ENCODE measurements at places on chromosomes 3 and 15. TPM values are rescaled to one million over a fixed set of nuclear protein-coding genes. Genes with fewer than 3 reads are reported as not detected.

The ASB14 gene
- 0.50 TPM for total RNA-seq

The THRB gene
- 14.6 TPM for total RNA-seq

The RTP3 gene
- total RNA-seq: not detected

The OXSM gene
- total RNA-seq: 7.8 TPM

The TM4SF1 gene
- 146 TPM for total RNA-seq

The USP13 gene
- total RNA-seq: 13.9 TPM

GRCh38 chr3:44584646-44585501, at the start of gene ZNF660:
ZNF660 (plus strand) TSS chr3:44584964; CDS start chr3:44594194, 9,230 bp downstream.
- no peaks in the 10 kb centered on the region for H3K27me3 ChIP-seq
- peak within 1 kb of the TSS; percentile 68 for H3K4me3 ChIP-seq
- H3K27ac ChIP-seq: peak within 1 kb of the TSS; percentile 64
- peaks cover 11% of the 10 kb centered on the region for H3K36me3 ChIP-seq

GRCh38 chr3:138082992-138083386, 32.4 kb downstream of the DZIP1L start:
- peaks cover 72% of the 10 kb centered on the region for H3K36me3 ChIP-seq
- DNase-seq: no peak
- H3K4me3 ChIP-seq: no peak overlapping the region
- no peak overlapping the region for H3K27ac ChIP-seq

DNA sequence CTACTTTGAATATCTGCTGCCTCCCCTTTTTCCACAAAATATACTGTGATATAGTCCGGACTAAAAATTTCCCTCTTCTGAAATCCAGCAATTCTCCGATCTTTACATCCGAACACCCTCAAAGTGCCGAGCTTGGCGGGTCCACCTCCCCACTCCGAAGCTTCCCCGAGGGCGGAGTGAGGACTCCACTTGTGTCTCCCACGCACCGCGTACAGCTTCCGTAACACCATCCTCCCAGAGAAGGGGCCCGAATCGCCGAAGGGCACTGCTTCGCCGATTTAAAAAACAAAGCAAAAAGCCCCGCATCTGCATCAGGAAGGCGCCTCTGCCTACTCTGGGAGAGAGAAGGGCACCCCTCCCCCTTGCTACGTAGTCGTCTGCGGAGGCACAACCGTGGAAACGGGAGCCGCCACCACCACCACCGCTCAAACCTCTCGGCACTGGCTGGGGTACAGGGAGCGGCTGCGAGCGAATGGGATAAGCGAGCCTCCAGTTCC, 551 bp downstream of the NCBP2 start:
- peaks cover 26% of the 10 kb centered on the region for H3K4me1 ChIP-seq
- H3K4me3 ChIP-seq: peak overlapping the region; percentile 98
- peaks cover 35% of the 10 kb centered on the region for H3K36me3 ChIP-seq
- DNase-seq: peak; percentile 71

- no peaks in the 10 kb centered on the region for H3K27me3 ChIP-seq
- peaks cover 12% of the 10 kb centered on the region for H3K36me3 ChIP-seq
- no peak for DNase-seq
- H3K4me1 ChIP-seq: no peaks in the 10 kb centered on the region
- no peak overlapping the region for H3K4me3 ChIP-seq
- no peak overlapping the region for H3K27ac ChIP-seq
Observed at GRCh38 chr3:183711516-183711915, 13.9 kb downstream of the YEATS2 start.

DNA sequence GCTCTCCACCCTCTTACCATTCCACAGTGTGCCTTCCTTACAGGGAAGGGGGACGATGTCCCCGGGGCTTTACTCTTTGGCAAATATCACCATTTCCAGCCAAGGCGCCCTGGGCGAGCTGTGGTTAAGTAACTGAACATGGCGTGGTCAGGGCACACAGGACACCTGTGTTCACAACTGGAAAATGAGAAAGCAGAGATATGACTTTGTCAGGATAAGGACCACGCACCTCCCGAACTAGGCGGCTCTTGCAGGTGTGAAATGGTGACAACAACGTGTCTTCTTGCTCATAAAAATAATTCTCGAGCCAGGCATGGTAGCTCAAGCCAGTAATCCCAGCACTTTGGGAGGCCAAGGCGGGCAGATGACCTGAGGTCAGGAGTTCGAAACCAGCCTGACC, 154.8 kb downstream of the LRRC28 start:
- no peaks in the 10 kb centered on the region for H3K36me3 ChIP-seq
- H3K4me3 ChIP-seq: no peak overlapping the region
- DNase-seq: no peak
- H3K4me1 ChIP-seq: peaks cover 34% of the 10 kb centered on the region

DNA sequence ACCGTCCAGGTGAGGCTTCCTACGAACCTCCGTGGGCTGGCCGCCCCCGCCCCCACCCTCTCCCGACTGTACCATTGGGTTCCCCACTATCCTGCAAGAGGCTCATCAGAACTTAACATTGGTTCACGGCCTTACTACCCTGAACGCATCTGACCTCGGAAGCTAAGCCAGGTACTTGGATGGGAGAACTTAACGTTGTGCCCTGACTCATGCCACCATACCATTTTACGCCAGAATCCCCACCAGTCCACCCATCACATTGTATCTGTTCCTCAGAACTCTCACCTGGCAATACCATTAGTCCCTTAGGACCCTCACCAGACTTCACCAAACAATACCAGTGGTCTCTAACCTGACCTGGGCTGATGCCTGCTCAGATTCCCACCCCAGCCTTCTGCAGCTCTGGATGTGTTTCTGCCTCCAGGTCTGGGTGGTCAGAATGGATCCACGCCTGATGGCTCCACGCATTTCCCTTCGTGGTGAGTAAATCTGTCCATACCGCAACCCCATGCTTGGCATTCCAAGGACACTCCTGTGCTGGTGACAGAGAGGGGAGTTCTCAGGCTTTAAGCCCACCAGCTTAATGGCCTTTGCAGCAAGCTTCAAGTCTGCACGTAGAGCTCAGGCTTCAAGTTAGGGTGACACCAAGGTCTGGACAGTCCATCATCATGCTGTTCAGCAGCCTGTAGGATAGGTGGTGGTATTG, 562 bp downstream of the TCTA start:
- H3K4me3 ChIP-seq: peak overlapping the region; percentile 74
- H3K27me3 ChIP-seq: no peaks in the 10 kb centered on the region
- H3K36me3 ChIP-seq: peaks cover 33% of the 10 kb centered on the region
- peaks cover 71% of the 10 kb centered on the region for H3K4me1 ChIP-seq
- peak overlapping the region; percentile 99 for H3K27ac ChIP-seq
- DNase-seq: no peak

- no peak overlapping the region for H3K27ac ChIP-seq
- DNase-seq: no peak
- no peak overlapping the region for H3K4me3 ChIP-seq
- H3K27me3 ChIP-seq: no peaks in the 10 kb centered on the region
- no peaks in the 10 kb centered on the region for H3K4me1 ChIP-seq
Observed at GRCh38 chr3:141538568-141539240, 51.9 kb downstream of the RASA2 start.

DNA sequence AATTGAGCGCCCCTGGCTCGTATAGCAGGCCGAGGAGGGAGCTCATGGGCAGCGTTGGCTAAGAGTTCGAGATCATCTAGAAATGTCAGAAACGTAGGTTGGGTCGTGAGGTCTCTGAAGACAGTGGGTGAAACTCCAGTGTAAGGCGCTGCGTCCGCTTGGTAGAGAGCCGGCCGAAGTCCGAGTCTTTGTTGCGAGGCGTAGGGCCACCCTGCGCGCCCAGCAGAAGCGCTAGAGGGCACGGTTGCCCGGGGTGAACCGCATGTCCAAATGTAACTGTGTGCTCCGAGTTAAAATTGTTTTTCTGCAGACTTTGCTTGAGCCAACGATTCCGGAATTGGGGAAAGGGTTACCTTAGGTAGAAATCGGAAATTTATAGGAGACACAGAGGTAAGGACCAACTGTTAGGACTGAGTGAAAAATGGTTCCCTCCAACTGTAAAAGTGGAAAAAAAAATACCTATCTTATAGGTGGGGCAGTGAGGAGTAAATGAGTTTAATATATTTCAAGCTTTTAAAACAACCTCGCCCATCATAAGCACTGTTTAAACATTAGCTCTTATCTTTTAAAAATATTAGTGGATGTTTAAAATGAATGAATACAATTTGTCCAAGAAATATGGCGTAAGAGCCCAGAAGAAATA, 993 bp upstream of the SIAH2 start:
- H3K27ac ChIP-seq: peak overlapping the region; percentile 98
- peaks cover 37% of the 10 kb centered on the region for H3K4me1 ChIP-seq
- no peaks in the 10 kb centered on the region for H3K36me3 ChIP-seq

DNA sequence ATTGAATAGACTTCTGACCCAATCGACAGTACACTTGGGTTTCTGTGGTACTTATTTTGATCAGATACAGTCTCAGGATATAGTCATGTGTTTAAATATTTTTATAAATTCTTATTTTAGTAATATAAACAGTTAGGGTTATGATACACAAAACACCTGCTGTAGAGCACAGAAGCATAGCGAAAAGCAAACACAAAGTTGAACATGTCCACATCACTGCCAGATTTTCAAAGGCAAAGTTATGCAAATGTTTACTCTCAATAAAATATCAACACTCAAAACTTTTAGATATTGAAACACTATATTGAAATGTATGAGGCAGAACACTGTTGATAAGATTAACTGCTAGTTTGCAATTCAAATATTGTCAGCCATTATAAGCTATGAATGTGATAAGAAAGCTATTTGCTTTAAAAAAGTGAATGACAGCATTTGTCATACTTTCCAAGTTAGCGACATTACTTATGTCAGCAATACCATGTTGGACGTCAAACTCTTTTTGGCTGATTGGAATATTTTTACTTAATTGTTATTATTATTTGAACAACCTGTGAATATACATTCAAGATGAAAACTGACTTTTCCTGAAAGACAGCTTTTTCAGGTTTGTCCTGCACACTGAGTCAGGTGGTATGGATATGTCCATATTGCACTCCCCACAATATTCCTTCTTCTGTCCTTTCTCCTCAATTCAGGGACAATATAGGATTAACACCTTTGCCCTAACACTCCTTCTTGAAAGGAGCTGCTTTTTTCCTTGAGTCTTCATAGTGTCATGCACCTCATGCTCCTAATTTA, 367.1 kb downstream of the EPHA3 start:
- H3K36me3 ChIP-seq: no peaks in the 10 kb centered on the region
- H3K27me3 ChIP-seq: no peaks in the 10 kb centered on the region
- no peaks in the 10 kb centered on the region for H3K4me1 ChIP-seq
- no peak overlapping the region for H3K4me3 ChIP-seq
- no peak overlapping the region for H3K27ac ChIP-seq

DNA sequence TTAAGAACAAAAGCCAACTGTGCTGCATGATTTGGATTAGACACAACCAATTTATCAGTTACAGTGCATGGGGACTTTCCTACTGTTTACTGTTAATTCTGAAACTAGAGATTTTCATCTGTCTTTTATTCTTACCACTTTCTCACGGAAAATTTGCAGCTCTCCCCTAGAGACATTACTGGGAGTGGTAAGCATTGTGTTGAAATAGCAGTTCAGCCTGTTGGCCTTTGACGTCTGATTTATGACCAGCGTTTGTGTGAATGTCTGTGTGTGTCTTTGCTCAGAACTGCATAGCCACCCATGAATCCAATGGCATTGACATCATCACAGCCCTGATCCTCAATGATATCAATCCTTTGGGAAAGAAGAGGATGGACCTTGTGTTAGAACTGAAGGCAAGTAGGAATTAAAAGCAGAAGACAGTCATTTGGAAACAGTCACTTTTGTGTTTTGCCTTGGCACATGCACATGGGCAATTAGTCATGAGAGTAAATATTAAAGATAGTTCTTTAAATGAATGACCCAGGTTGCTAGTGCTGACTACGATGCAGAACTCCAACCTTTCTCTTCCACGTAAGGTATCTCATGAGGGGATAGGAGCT, 202.2 kb upstream of the BHLHE40 start:
- H3K4me1 ChIP-seq: peaks cover 15% of the 10 kb centered on the region
- no peak for DNase-seq
- no peak overlapping the region for H3K4me3 ChIP-seq
- H3K27ac ChIP-seq: no peak overlapping the region

GRCh38 chr15:74988007-74988800, 7.2 kb upstream of the SCAMP5 start:
- peak; percentile 52 for DNase-seq
- H3K4me1 ChIP-seq: no peaks in the 10 kb centered on the region
- no peaks in the 10 kb centered on the region for H3K36me3 ChIP-seq
- peaks cover 4% of the 10 kb centered on the region for H3K27me3 ChIP-seq
- no peak overlapping the region for H3K27ac ChIP-seq

DNA sequence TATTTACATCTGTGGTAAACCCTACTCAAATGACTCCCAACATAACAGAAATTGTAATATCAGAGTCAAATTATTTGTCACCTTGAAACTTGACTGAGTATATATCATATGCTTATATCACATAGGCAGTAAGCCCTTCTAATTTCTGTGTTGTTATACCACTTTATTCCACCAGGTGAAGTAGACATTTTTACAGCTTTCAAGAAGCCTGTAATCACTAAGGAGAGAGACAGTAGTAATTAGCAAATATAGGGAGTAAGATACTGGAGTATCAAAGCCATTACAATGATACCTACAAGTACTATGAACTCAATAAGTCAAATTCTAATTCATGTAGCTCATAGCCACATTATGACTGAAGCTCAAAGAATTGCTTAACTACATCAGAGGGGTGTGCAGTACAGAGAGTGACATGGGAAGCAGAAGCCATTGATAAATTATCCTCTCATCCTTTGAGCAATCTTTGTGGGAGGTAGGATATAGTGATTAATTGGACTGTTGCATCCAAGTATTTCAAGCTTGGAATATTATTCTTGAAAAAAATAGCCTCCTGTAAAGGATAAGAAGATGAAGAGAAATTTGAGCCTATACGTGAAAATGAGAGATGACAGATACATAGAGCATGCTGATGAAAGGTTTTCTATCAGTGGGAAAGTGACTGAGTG, 1005.9 kb downstream of the ZPLD1 start:
- no peaks in the 10 kb centered on the region for H3K36me3 ChIP-seq
- H3K4me1 ChIP-seq: no peaks in the 10 kb centered on the region
- DNase-seq: no peak

GRCh38 chr3:4313606-4314293, 10.6 kb downstream of the SETMAR start:
- H3K4me1 ChIP-seq: peaks cover 18% of the 10 kb centered on the region
- H3K36me3 ChIP-seq: peaks cover 38% of the 10 kb centered on the region
- H3K4me3 ChIP-seq: no peak overlapping the region
- H3K27ac ChIP-seq: no peak overlapping the region
- H3K27me3 ChIP-seq: no peaks in the 10 kb centered on the region

Data from lower lobe of right lung (tissue), 2 donors.